ENCODE measurements at places on chromosomes 7 and 10.

DNA sequence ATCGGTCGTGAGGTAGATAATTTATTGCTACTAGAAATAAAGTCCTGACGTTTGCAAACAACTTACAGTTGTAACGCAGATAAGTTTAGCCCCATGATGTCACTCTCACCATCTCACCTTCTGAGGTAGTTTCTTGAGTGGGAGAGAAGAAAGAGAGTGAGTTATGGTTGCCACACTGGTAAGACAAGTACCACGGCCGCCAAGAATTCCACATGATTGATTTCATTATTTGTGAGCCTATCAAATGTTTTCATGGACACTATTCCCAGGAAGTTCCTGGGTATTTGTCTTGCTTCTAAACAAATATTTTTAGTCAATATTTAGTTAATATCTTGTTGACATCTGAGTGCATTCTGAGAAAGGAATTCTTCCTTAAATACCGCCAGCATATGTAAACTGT, 339.4 kb upstream of the KIAA1217 start:
- no peak for DNase-seq

GRCh38 chr7:27782849-27783248, 42.9 kb downstream of the TAX1BP1 start:
- DNase-seq, result no peak

DNA sequence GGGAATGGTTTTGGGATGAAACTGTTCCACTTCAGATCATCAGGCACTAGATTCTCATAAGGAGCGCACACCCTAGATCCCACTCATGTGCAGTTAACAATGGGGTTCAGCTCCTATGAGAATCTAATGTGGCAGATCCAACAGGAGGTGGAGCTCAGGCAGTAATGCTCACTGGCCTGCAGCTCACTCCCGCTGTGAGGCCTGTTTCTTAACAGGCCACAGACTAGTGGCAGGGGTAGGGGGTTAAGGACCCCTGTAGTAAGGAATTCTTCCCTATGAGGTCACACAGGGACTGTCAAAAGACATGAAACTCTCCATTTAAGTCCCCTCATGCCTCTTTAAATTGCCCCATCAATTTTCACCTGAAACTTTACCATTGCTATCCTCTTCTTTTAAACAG, 8.0 kb downstream of the HGF start:
- no peak for DNase-seq

DNA sequence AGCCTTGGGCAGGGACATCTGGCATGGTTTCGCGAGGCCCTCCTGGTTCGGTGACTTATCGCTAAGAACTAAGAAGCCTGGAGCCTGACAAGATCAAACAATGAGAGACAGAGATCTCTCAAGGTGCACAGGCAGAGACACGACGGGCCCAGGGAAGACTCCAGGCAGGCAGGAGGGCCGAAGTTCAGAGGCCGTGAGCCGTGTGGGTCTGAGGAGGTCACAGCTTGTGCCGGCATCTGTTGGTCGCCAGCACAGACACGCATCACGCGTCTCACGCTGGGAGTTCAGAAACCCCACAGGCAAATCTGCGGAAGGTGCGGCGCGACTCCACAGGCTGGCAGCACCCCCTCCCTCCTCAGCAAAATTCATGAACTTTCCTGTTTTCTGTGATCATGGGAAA, 314.0 kb downstream of the DNAJB6 start:
- no peak for DNase-seq

Data from stimulated activated CD8-positive, alpha-beta memory T cell treated with anti-CD3 and anti-CD28 coated beads, Interleukin-15, amount 100 ng/mL, for 48 hours (primary cell).